NCI-H1417 treated with DMSO at 0.1 percent for 48 hours (cell line): ENCODE measurements at places on chromosomes 3 and 15.

DNA sequence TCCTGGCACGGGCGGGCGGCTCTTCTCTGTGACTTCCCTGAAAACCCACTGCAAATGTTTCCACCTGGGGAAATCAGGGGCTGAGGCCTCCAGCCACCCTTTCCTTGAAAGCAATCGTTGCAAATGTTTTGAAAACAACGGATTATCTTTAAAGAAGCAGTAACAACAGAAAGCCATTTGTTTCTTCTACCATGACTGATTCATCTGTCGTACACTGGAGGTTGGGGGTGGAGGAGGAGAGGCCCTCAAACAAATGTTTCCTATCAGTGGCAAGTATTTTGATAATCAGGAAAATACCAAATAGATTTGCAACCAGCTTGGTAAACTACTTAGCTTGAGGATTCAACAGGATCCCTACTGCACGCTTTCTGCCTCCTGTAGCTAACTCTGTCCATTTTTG lies 114.9 kb downstream of the PDZRN3 start:
- DNase-seq, result no peak

GRCh38 chr15:43294091-43294706 lies 27.5 kb upstream of the TGM5 start:
- no peak for DNase-seq

DNA sequence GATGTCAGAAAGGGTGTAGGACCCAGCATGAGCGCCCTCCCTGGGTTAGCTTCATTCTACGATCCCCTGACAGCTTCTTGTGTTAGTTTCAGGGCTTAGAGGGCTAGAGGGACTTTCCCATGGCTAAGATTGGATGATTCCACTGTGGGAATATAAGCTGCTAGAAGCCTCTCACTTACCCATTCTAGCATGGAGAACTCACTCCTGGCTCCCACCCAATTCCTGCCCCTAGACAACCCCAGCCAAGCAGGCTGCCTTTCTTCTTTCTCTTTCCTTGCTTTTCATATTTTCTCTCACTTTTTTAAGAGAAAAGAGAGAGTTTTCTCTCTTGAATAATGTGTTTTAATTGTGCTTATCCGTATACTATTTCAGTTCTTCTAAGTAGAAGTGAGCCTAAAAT lies 335.1 kb upstream of the CNTN6 start:
- no peak for DNase-seq

- no peak for DNase-seq
Observed at GRCh38 chr15:44081026-44082013, 113.8 kb downstream of the FRMD5 start.

DNA sequence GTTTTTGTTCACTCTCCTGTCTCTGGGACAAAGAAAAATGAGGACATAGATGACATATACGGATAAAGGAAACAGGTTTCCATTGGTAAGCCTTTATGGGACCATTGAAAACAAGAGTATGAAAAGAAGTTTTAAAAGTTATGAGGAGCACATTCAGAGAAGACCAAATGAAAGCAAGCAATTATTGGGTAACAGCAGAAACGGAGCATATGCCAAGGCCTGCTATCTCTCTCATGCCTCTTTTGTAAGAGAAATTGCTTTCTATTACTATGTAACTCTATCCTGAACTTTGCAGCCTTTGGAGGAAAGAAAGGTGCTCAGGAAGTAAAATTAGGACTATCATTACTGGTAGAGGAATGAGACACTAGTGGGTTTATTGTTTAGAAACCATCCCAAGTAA lies 14.9 kb upstream of the DPH6 start:
- no peak for DNase-seq

DNA sequence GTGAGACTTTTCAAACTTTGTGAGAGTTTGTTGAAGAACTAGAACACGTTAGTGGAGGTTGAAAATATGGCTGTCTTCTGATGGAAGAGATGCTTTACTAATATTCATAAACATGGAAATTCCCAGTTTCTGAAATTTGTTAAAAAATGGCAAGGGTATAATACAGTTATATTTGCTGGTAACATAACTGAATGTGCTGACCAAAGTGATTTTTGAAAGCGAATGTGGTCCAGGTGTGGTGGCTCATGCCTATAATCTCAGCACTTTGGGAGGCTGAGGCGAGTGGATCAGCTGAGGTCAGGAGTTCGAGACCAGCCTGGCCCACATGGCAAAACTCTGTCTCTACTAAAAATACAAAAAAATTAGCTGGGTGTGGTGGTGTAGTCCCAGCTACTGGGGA lies 18.1 kb downstream of the FXR1 start:
- no peak for DNase-seq

GRCh38 chr3:190686011-190686410 lies 172.1 kb downstream of the IL1RAP start:
- no peak for DNase-seq

DNA sequence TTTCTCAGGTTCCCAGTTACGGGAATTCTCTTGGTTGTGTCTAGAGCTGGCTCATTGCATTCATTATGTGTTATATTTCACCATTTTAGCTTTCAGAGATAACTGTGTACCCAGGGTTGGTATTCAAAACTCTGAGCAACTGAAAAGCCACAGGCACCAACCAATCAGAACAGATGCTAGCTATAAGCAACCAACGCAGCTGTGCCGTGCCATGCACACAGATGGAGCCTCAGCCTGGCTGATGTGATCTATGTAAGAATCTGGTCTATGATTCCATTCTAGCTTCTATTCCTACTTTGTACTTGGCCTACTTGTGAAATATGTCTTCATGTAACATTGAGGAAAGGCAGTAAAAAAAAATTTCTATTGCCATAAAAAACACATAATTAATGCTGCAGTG lies 95.0 kb upstream of the CCDC80 start:
- no peak for DNase-seq

DNA sequence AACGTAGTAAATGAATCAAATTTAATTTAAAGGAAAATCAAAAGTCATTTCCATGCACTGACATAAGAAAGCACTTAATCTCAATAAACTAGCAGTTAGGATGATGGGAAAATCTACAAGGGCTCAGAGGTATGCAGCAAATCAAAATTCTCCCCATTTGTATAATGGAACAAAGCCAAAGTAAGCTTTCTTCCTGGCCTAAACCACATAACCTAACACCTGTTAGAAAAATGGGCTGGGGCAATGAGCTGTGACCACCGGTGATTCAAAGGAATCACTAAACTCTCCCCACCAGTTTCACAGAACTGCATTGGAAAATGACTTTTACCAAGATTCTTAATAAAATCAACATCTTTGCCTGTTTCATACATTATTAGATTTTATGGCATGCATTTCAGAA lies 1024.3 kb downstream of the FHIT start:
- DNase-seq, result no peak

DNA sequence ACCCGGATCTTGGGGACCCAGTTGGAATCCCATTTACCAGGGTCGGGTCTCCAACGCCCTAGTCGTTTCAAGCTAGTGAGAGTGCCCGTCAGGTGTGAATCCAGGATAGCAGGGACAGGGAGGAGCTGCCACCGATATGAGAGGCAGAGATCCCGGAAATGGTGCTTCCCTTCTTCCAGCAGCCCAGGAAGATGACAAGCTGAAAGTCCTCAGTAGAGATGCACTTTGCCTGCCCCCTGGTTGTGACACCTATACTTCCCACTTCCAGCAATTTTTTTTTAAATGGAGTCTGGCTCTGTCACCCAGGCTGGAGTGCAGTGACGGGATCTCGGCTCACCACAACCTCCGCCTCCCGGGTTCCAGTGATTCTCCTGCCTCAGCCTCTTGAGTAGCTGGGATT lies 503.0 kb downstream of the NTRK3 start:
- DNase-seq, result no peak

- no peak for DNase-seq
Observed at GRCh38 chr3:75242012-75242735, 422.0 kb upstream of the FRG2C start.

- no peak for DNase-seq
Observed at GRCh38 chr3:141708367-141708766, 29.7 kb upstream of the RNF7 start.

DNA sequence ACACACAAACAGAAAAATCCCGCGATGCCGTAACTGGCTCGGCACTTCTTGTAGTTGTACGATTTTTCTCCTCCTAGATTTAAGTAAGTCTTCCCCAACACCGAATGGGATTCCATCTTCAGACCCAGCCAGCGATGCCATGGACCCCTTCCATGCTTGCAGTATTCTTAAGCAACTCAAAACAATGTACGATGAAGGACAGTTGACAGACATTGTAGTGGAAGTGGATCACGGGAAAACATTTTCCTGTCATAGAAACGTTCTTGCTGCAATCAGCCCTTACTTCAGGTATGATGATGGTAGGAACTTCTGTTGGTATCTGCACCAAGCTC lies 763 bp downstream of the KBTBD8 start:
- DNase-seq, result no peak

GRCh38 chr15:81166636-81167305 lies 29.9 kb upstream of the IL16 start:
- no peak for DNase-seq

DNA sequence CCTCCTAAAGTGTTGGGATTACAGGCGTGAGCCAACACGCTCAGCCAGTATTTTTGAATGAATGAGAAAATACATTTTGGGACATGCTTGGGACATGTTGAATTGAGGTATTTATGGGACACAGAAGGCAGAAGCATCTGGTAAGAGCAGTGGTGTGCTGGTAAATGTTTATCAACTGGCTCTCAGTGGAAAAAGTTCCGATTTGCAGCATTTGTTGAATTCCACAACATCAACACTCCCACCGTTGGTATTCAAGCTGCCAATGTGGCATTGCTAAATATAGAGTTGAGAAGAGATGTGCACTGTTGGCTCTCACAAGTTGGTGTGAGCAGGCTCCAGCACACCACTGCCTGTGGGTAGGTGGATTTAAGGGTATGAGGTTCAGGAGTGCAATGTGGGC lies 35.8 kb upstream of the LRRFIP2 start:
- DNase-seq, result no peak

GRCh38 chr15:68672781-68673205 lies 94.0 kb downstream of the CORO2B start:
- no peak for DNase-seq

DNA sequence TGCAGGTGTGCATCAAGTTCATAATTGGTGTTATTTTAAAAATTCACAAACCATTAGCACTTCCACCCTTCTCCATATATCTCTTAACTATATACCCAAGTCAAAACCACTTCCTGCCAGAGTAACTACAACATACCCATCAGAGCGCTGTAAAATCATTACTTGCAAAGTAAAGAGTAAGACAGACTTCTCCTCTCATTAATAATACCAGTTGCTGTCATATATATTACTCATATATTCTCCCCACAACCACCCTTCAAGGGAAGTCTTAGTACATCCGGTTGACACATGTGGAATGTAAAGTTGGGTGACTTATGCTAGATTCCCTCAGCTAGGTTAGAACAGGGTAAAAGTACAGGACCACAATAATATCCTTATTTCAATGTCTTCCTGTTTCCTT lies 5.6 kb downstream of the TERC start:
- DNase-seq, result no peak

DNA sequence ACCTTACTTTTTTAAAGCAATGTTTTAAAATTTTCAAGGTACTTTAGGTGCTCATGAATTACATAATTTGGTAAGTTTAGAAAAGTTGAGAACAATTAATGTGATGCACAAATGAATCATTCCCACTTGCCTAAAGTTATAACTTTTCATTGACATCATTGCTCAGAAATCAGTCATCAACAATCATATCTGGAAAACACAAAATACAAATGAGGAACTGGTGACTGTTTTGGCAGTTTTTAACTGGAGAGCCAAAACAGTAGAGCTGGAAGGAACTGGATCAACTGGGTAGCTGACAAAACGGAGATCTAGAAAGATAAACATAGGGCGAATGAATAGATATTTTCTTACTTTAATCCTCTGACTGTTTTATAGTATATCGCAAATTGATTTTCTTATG lies 767.1 kb downstream of the IGSF11 start:
- DNase-seq, result no peak
